ENCODE measurements at places on chromosomes 5 and 9.

- DNase-seq: no peak
Observed at GRCh38 chr9:137190315-137190856, 1.9 kb downstream of the SSNA1 start.

GRCh38 chr5:145937432-145938250, 1.3 kb downstream of the SH3RF2 start:
- no peak for DNase-seq

DNA sequence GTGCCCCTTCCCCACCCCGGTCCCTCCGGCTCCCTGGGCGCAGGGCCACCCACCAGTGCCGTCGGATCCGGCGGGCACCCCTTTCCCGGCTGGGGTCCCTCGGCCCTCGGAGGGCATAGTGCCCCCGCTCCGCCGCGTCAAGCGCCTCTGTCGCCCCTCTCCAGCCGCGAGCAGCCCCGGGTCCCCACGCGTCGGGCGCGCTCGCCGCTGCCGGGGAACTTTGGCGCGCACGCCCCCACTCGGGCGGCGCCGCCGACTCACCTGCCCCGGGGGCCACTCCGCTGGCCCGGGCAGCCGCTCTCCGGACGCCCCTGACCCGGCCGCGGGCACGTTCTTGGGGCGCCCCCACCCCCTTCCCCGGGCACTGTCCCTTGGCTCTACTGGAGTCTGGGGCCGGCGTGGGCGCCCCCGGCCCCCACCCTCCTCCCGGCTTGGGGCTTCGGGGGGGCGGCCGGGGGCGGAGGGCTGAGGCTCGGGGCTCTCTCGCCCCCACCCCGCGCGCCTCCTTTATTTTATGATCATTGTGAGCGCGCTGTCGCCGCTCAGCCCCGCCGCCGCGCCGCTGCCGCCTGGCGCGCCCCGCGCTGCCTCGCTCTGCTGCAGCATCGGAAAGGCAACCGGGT, 1.1 kb upstream of the FAM78A start:
- DNase-seq: no peak

DNA sequence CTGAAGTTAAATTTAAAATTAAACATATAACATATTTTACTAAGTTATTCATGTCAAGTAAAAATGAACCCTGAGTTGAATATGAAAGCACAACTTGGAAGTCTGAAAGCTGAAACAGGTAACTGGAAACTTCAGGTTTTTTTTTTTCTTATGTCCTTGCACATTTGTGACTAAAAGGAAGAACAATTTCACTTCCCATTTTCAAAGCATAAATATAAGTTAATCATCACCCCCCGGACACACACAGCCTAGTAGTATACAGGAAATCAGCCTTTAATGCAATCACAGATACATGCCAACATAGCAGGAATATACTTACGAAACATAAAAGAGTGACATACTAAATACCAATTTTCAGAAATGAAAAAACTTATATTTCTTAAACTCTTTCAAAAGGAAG, 225.9 kb downstream of the RFX3 start:
- no peak for DNase-seq

- no peak for DNase-seq
Observed at GRCh38 chr9:129988607-129989361, 54.2 kb downstream of the FNBP1 start.

Measured in stimulated activated CD4-positive, alpha-beta T cell treated with anti-CD3 and anti-CD28 coated beads, TNF-alpha, amount 100 ng/mL, for 1 hour (primary cell).